ENCODE measurements at places on chromosomes 13 and 19. TPM values are rescaled to one million over a fixed set of nuclear protein-coding genes. Genes with fewer than 3 reads are reported as not detected.

- no peak for DNase-seq
These were observed 73.6 kb downstream of the KDM4B start for GRCh38 chr19:5042556-5042955.

DNA sequence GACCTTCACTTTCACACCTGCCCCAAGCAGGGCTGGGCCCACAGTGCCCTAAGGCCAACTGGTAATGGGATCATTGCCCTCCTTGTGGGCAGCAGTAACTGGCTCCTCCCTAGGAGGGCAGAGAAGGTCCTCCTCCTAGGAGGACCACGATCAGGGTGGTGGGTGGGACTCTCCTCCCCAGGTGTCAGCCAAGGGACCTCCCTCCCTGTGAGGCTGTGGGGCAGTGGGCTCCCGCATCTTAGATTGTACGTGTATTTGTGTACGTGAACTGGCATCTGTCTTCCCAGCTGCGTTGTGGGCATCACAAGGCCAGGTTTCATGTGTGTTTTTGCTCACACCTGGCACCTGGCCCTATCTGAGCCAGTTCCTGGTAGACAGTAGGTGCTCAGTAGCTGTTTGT lies 111.8 kb downstream of the SOX1 start:
- DNase-seq = no peak

- DNase-seq = no peak
These were observed 652.5 kb downstream of the SLITRK1 start for GRCh38 chr13:83229574-83230305.

GRCh38 chr13:86601351-86601750 lies 802.1 kb upstream of the SLITRK6 start:
- no peak for DNase-seq

Gene SIGLEC6
- 0.09 TPM for polyA plus RNA-seq

Gene ZNF611
- 13.4 TPM for polyA plus RNA-seq

All from large intestine (tissue), 12 donors.